ENCODE measurements at places on chromosomes 4 and X. TPM values are rescaled to one million over a fixed set of nuclear protein-coding genes. Genes with fewer than 3 reads are reported as not detected.

Gene CDX4
- not detected for total RNA-seq

Gene HTN1
- not detected for total RNA-seq

Gene DCAF12L2
- 0.87 TPM for total RNA-seq

Gene RRH
- total RNA-seq = not detected

Gene SATL1
- not detected for total RNA-seq

Gene GLRA3
- total RNA-seq = not detected

Gene CT45A2
- not detected for total RNA-seq

Gene XAGE2
- not detected for total RNA-seq

Gene SPANXB1
- total RNA-seq = not detected

Measured in renal cortical epithelial cell (primary cell).